Ecto neural progenitor cell (in vitro differentiated cells): ENCODE measurements at places on chromosomes 6 and 20.

DNA sequence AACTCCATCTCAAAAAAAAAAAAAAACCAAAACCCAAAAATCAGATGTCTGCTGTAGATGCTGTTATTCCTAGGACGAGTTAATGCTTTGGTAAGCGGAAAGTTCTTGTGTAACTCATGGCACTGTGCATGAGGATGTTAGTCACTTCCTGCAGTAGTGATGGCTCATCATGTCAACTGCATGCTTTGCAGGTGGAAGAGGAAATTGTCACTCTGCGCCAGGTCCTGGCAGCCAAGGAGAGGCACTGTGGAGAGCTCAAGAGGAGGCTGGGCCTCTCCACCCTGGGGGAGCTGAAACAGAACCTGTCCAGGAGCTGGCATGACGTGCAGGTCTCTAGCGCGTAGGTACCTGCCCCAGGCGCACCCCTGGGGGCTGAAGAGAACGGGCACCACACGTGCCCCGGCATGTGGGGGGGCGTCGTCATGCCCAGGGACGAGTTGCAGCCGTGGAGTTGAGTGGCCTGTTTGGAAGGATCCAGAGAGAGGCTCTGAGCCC lies 8.5 kb downstream of the TPD52L2 start:
- no peak for DNase-seq

GRCh38 chr6:80547827-80548226 lies 441.4 kb downstream of the BCKDHB start:
- DNase-seq: no peak

GRCh38 chr20:37071481-37071911 lies 24.3 kb downstream of the RBL1 start:
- no peak for DNase-seq

GRCh38 chr6:7389162-7389450 lies 436 bp downstream of the CAGE1 start:
- no peak for DNase-seq

GRCh38 chr6:8481727-8482126 lies 46.4 kb upstream of the SLC35B3 start:
- no peak for DNase-seq

- DNase-seq: no peak
Observed at GRCh38 chr6:158715330-158716311, 65.8 kb downstream of the SYTL3 start.

GRCh38 chr6:130070792-130071191 lies 52.4 kb downstream of the L3MBTL3 start:
- no peak for DNase-seq

GRCh38 chr6:30998785-30999184 lies 11.5 kb upstream of the MUC22 start:
- no peak for DNase-seq

GRCh38 chr20:7585126-7585679 lies 355.1 kb downstream of the HAO1 start:
- DNase-seq: no peak

DNA sequence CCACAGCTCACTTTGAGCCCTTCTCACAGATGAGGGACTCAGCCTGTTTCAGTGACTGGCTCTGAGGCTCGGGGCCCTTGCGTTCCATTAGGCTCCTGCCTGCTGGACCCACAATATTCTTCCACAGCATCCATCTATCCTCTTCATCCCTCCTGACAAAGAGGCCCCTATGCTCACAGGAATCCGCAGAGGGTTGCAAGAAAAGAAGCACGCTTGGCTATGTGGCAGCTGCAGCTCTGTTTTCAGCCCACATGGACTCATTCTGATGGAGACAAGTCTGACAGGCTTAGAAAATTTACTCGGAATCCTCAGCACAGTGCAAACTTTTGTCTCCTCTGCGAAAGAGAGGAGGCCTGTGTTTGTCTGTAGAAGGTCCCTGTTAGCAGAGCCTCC lies 207.5 kb downstream of the SYNDIG1 start:
- no peak for DNase-seq

DNA sequence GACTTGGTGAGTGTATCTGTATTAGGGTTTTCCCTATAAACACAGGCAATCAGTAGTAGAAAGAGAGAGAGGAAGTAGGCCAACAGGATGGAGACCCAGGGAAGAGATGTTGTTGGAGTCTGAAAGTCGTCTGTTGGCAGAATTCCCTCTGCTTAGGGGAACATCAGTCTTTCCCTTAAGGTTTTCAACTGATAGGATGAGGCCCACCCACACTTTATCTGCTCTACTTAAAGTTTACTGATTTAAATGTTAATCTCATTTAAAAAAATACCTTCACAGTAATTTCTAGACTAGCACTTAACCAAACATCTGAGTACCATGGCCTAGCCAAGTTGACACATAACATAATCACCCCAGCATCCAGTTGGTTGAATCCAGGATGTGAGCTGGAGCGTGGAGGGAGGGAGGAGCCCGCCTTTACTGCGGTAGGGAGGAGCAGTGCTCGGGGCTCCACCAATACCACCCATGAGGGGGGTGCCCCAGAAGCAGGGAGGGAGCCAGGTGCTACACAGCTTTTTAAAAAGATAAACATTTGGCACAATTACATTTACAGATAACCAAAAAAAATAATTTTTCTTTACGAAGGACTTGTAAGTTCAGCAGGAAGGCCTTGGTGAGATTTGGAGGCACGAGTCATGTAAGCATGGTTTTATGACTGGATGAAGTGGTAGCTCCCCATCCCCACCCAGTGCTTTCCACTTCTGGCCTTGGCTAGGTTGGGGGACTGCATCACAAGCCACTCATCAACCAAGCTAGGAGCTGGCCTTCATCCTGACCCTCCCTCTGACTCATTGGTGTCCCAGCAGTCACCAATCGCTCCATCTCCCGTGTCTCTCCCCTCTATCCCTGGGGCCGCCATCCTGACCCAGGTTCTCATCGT lies 18.4 kb upstream of the SNX9 start:
- no peak for DNase-seq

- no peak for DNase-seq
Observed at GRCh38 chr6:147244832-147245231, 40.6 kb downstream of the STXBP5 start.

DNA sequence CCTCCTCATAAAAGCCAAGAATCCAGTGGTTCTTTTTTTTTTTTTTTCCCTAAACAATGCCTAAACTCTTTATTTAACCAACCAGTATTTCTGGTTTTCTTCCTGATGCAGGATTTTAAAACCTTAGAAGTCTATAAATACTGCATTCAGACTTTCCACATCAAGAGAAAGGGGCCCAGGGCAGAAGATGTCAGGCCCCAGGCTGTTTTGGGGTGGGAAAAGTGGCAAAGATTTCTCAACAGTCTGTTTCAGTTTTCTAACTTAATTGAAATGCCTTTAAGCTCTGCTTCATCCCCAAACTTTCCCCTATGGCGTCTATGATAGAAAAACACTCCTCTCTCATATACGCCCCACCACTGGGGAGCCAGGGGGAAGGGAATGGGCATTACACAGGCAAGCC lies 33.1 kb downstream of the QRSL1 start:
- DNase-seq: no peak

DNA sequence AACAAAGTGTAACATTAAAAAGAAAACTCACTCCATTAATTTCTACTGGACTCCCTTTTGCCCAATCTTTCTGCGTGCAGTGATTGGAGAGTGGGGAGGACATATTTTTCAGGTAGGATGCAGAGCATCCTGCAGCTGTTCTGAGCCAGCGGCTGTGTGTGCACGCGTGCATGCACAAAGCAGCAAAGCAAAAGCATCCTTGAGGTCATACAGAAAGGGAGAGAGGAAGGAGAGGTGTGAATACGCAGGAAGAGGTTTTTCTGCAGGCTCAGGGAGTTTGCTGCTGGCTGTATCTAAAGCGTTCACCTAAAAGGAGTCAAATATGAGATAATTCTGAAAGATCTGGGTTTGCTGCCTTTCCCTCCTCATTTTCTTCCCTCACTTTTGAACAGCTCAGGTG lies 108.4 kb downstream of the HUS1B start:
- no peak for DNase-seq

GRCh38 chr6:133555685-133556084 lies 314.5 kb downstream of the EYA4 start:
- DNase-seq: no peak

DNA sequence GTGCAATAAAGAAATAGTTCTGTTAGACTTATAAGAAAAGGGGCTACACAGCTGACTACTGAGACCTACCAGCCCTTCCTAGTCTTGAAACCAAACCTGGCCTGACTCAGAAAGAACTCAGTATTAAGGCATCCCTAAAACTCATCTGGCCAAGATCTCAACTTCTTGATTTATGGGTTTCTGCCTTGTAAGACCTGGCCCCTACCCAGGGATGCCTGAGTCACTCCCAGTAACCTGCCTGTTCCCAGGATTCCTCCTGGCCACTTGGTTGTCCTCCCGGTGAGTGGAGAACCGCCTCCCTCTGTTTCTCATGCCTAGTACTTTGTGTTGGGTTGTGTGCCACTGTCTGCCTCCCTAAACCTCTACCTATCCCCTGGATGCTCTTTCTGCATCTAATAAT lies 189.4 kb upstream of the PREP start:
- DNase-seq: no peak

- no peak for DNase-seq
Observed at GRCh38 chr6:32116674-32117073, 7.5 kb upstream of the TNXB start.
